LNCaP clone FGC (cell line): ENCODE measurements at places on chromosomes 1 and 21.

GRCh38 chr21:16979574-16979973 is 533.3 kb upstream of the CXADR start:
- no peak for DNase-seq

- no peak for DNase-seq
These were observed 48.1 kb downstream of the SPATA46 start for GRCh38 chr1:162328512-162328911.

DNA sequence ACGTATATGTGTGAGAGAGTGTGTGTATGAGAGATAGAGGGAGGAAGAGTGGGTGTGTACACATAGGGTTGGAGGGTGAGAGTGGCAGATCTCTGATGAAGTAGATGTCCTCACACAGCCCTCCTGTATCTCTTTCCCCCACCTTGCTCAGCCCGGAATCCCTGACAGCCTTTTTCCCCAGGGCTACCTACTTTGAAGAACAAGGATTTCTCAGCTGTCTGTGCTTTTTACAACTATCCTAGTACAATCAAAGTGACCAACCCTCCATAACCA is 29.1 kb upstream of the CADM3 start:
- DNase-seq = no peak

DNA sequence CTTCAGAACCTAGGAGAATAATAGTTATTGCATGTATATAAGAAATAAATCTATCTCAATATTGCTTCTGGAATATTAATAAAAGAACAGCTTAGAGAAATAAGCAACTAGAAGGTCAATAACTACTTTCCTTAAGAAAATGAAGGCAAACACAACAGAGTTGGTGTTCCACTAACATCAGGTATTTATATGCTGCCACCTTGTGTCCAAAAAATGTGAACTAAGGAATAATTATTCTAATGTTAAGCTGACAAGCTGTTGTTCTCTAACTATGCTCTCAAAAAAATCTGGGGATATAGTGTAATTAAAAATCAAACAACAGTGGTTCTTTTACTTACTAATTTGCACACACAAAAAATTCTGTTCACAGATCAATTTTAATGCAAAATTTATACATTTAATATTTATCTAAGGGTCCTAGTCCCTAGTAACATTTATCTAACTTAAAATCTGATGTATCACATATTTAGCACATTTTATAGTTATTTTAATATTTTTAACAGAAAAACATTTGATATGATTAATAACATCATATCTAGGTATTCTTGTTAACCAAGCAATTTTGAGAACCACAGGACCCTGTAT is 39.6 kb downstream of the UCHL5 start:
- peak; percentile 51 for DNase-seq

DNA sequence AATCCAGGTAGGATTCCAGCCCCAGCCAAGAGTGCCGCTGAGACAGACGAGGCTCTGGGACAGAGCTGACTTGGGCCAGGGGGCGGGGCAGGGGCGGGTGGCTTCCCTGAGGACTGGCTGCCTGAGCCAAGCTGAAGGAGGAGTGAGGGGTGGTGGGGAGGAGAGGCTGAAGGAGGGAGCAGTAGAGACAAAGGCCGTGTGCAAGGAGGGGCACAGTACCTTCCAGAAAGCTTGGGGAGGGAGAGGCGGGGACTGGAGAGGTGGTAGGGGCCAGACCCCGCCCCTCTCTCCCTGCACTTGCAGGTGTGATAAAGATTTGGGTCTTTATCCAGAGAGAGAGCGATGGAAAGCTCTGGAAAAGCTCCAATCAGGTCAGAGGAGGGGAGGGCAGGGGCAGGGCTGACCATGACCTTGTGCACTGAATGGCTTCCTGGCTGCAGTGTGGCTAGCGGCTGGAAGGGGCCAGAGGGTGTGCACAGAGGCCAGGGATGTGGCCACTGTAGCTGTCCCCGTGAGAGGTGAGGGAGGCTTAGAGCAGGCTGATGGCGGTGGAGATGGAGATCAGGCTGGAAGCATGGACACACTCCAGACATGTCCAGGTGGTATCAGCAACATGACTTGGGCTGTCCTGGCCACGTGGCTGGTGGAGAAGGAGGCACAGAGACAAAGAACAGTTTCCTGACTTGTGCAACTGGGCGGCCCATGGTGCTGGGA is 6.7 kb upstream of the EPHA8 start:
- no peak for DNase-seq

DNA sequence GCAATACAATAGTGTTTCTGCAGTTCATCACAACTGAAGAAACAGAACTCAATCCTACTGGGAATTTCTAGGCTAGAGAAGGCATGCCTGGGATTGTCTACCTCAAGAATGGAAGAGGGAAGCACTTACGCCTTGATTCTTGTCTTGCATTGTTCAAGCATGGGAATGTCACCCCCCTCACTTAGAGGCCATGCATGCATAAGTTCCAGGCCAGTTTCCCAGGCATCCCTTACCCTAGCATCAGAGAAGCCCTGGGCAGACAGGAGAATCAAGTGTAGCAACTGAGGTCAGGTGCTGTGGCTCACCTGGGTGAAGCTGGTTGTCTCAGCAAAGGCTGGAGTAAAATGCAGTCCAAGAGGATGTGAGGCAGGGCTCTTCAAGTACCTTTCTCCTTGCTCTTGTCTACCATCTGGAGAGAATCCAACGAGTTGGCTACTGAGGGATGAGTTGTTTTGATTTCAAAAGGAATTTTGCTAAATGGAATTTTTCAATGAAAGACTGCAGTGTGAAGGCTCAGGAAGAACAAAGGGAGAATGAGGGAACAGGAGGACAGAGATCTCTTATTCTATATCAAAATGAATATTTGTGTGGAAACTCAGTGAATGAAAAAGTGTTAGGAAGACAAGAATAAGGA is 174.3 kb downstream of the NEK7 start:
- no peak for DNase-seq

DNA sequence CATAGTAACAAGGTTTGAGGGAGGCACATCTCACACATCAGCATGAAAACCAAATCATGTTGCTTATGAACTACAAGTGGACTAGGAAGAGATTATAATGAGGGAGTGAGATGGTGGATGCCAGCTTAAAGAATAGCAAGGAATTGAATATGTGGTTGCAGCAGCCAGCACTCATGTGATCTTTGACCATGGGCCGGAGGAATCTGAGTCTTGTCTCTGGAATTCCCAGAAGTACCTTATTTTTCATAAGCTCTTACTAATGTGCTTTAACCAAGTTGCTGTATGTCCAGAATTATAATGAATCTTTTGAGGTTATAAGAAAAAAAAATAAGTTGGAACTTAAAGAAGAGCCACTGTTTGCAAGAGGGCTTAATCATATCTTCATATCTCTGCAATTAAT is 97.0 kb downstream of the DISP1 start:
- no peak for DNase-seq

- no peak for DNase-seq
These were observed 3.9 kb upstream of the HAO2 start for GRCh38 chr1:119364640-119365039.

GRCh38 chr1:174768516-174768915 is 231.2 kb upstream of the CACYBP start:
- DNase-seq = no peak

- DNase-seq = peak; percentile 78
These were observed 4.2 kb upstream of the CHD1L start for GRCh38 chr1:147238053-147238902.

GRCh38 chr1:186454981-186455380 is 5.9 kb downstream of the PDC start:
- DNase-seq = no peak

GRCh38 chr21:16377120-16377658 is 647.4 kb downstream of the USP25 start:
- no peak for DNase-seq

- no peak for DNase-seq
These were observed 98.0 kb downstream of the TGFBR3 start for GRCh38 chr1:91787919-91788318.

- DNase-seq = no peak
These were observed 38.9 kb downstream of the CCDC18 start for GRCh38 chr1:93219443-93219842.

- DNase-seq = no peak
These were observed 386.4 kb downstream of the HHAT start for GRCh38 chr1:210715072-210715471.

GRCh38 chr21:46150491-46151121 is 4.8 kb downstream of the FTCD start:
- no peak for DNase-seq

- no peak for DNase-seq
These were observed 140.8 kb downstream of the KAZN start for GRCh38 chr1:14739082-14739832.

DNA sequence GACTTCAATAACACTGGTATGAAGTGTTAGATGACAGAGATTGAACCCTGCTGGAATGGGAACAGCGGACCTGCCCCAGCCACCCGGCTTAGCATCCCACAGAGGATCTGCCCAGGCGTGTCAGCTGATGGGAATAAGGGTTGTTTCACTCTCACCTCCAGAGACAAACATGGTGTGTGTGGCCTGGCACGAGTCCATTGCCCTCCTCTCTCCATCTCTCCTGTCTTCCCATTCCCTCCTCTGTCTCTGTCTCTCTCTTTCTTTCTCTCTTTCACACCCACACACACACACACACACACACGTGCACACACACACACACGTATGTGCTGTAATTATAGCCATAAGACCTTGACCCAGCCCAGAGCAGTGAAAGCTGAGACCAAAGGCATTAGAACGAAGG is 200.2 kb downstream of the HIVEP3 start:
- no peak for DNase-seq

DNA sequence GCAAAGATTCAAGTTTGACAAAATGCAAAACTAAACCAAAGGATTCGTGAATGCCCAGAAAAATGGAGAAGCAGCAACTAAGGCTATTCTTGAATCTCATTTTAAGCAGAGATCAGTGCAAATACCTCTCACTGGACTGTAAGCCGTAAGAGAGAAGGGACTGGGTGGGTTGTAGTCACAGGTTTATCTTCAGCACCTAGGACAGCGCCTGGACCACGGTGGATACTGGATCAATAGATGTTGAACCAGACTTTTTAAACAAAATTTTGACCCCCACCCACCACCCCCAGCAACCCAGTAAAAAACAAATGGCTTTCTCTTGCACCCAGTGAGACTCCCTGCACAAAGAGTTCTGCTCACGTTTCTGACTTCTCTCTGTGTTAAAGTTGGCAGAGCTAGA is 347.1 kb downstream of the AJAP1 start:
- no peak for DNase-seq

DNA sequence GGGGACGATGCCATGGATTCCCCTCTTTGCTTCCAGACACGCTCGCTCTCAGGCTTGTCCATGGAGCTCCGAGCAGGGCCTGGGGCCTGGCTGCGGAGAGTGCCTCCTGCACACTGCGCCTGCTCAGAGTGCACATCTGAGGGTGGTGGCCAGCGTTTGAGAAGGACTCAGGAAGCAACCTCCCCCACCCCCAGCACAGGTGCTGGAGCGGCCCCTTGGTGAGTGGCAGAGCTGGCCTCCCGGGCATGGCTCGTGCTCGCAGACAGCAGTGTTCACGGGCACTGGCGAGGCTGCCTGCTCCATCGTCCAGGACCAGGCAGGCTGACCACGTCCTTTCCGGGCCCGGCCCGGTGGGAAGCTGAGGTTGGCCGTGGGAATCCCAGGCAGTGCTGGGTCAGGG is 2.8 kb downstream of the SPATC1L start:
- DNase-seq = no peak

GRCh38 chr21:21196087-21196486 is 197.9 kb downstream of the NCAM2 start:
- DNase-seq = no peak

DNA sequence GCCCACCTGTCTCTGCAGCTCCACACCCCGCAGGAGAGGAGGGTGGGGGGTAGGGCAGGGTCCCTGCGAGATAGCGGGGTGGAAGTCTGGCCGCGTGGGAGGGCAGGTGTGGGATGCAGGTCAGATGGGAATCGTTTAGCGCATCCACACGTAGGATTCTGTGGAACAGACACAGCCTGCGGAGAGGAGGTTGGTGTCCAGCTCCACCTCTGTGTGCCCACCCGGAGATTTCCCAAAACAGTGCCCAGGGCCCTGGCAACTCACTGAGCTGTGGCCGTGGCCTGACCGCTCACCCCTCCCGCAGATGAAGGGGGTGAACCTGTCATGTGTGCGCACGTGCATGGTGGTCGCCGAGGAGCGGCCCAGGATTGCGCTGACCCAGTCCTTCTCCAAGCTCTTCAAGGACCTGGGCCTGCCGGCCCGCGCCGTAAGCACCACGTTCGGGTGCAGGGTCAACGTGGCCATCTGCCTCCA is 46.9 kb downstream of the S100B start:
- no peak for DNase-seq

- DNase-seq = no peak
These were observed 3.2 kb upstream of the AK2 start for GRCh38 chr1:33039840-33040239.

DNA sequence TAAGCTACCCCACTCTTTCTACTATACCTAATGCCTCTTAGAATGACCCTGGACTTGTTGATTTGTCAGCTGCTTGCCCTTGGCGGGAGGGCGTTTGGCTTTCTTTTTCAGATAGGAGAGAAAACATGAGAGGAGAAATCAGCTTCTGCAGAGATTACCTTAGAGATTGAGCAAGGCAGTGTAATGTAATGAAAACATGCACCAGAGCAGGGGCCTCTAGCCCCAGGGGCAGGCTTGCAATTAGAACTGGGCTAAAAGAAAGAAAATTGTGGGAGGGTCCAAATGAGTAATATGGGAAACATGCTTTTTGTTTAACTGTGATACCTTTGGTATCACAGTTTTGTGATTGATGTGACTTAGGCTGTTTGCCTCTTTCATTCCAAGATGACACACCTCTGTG is 89.7 kb downstream of the PBX1 start:
- no peak for DNase-seq

DNA sequence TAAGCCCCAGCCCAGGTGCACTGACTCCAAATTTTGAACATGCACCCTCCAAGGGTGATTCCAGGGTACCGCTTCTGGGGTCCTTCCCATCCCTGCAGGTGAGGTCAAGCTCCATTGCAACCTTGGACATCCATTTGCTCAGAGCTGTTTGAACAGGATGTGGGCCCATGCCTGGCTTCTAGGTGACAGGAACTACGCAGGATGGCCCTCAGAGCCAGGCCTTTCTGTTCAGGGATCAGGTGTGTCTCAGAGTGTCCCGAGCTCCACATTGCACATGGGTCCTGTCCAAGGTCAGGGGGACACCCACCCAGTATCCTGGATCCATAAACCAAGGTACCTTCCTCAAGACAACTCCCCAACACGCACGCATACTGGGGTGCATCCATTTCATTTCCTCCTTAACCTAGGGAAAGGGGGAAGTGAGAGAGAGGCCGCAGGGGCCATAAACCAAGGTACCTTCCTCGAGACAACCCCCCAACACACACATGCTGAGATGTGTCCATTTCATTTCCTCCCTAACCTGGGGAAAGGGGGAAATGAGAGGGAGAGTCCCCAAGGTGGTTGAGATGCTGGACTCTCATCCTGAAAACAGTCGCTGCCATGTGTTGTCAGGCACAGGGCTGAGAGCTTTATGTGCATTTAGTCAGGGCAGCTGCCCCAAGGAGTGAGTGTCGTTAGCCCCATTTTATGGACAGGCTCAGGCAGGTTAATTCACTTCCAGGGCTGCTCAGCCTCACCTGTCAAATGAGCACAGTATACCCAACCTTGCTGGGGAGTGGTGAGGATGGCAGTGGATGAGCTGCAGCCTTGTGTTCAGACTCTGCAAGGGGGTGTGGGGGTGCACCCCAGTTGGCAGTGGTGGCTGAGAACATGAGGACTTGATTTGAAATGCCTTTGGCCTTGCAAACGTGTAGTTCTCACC is 2.1 kb downstream of the SLC66A1 start:
- no peak for DNase-seq

GRCh38 chr21:27206368-27206982 is 239.6 kb upstream of the ADAMTS5 start:
- DNase-seq = no peak
